Activated T-helper 17 cell treated with anti-CD3 and anti-CD28 coated beads, Interleukin-2, amount 50 U/mL, for 72 hours (primary cell): ENCODE measurements at places on chromosomes 3 and 15. TPM values are rescaled to one million over a fixed set of nuclear protein-coding genes. Genes with fewer than 3 reads are reported as not detected.
A peak's percentile ranks its signal among the peaks of the same experiment; 100 is the strongest.

The LPP gene
- total RNA-seq = 46.6 TPM

The C2CD4A gene
- total RNA-seq = 1.3 TPM

The SLC27A2 gene
- total RNA-seq = 15.9 TPM

The LRRC31 gene
- total RNA-seq = not detected

The VILL gene
- total RNA-seq = 13.4 TPM

The GNAT1 gene
- total RNA-seq = not detected

The DPPA2 gene
- not detected for total RNA-seq

The CHMP2B gene
- 19.8 TPM for total RNA-seq

DNA sequence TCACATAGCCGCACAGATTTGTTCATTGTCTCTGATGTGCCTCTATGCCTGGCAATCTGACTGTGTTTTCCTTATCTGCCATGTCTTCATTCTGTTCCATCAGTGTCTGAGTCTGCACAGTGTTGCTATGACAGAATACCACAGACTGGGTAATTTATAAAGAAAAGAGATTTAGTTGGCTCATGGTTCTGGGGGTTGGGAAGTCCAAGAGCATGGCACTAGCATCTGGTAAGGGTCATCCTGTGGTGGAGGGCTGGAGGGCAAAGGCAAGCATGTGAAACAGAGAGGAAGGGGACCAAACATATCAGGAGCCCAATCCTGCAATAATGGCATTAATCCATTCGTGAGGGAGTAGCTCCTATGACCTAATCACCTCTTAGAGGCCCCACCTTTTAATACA, 11.9 kb upstream of the HCN4 start:
- peaks cover 28% of the 10 kb centered on the region for H3K27me3 ChIP-seq
- H3K36me3 ChIP-seq = no peaks in the 10 kb centered on the region
- ATAC-seq = no peak
- H3K27ac ChIP-seq = no peak overlapping the region

- no peaks in the 10 kb centered on the region for H3K27me3 ChIP-seq
- no peaks in the 10 kb centered on the region for H3K4me1 ChIP-seq
Measured at GRCh38 chr3:182435860-182436259, 357.4 kb upstream of the ATP11B start.

DNA sequence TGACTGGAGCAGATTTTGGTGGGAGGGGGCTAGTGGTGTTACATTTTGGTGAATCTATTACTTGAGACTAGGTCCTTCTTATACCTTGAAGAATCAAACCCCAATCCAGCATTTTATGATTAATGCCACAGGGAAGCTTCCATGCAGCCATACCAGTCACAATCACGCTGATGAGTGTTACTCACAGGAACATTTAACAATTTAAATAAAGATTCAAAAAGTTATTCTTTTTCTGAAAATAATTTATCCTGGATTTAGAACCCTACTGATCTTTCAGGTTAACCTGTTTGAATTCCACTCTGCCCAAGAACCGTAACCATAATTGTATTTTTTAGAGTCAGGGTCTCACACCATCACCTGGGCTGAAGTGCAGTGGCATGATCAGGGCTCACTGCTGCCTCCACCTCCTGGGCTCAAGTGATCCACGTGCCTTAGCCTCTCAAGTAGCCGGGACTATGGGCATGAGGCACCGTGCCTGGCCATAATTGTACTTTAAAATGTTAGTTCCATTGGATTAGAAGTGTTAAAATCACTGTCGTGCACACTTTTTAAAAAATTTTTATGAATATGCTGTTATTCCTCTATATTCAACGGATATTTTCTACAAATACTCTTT, 929 bp upstream of the MTMR10 start:
- peaks cover 12% of the 10 kb centered on the region for H3K4me1 ChIP-seq
- no peaks in the 10 kb centered on the region for H3K36me3 ChIP-seq
- H3K27me3 ChIP-seq = no peaks in the 10 kb centered on the region
- ATAC-seq = no peak
- H3K27ac ChIP-seq = peak overlapping the region; percentile 71
- peak overlapping the region; percentile 77 for H3K4me3 ChIP-seq

- H3K36me3 ChIP-seq = peaks cover 6% of the 10 kb centered on the region
- no peak overlapping the region for H3K27ac ChIP-seq
- H3K4me3 ChIP-seq = no peak overlapping the region
- H3K4me1 ChIP-seq = peaks cover 9% of the 10 kb centered on the region
- peaks cover 49% of the 10 kb centered on the region for H3K27me3 ChIP-seq
Measured at GRCh38 chr3:113214917-113215595, 3.7 kb downstream of the BOC start.

DNA sequence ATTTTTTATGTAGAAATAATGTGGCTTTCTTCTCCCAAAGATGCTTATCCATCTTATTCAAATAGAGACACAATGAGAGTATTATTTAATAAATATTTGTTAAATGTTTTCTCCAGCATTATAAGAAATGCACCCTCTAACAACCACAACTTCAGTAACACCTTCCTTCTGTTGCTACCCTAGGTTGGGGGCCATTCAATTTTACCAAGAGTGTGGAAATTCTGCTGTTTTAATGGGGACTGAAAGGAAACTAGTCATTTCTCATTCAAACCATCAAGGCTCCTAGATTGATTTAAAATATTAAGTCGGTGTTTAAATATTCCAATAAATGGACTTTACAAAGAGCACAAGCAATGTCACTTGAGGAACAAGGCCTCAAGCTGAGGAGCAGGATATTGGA, 7.6 kb downstream of the ONECUT1 start:
- no peaks in the 10 kb centered on the region for H3K4me1 ChIP-seq
- H3K36me3 ChIP-seq = no peaks in the 10 kb centered on the region
- H3K27ac ChIP-seq = no peak overlapping the region
- ATAC-seq = no peak

DNA sequence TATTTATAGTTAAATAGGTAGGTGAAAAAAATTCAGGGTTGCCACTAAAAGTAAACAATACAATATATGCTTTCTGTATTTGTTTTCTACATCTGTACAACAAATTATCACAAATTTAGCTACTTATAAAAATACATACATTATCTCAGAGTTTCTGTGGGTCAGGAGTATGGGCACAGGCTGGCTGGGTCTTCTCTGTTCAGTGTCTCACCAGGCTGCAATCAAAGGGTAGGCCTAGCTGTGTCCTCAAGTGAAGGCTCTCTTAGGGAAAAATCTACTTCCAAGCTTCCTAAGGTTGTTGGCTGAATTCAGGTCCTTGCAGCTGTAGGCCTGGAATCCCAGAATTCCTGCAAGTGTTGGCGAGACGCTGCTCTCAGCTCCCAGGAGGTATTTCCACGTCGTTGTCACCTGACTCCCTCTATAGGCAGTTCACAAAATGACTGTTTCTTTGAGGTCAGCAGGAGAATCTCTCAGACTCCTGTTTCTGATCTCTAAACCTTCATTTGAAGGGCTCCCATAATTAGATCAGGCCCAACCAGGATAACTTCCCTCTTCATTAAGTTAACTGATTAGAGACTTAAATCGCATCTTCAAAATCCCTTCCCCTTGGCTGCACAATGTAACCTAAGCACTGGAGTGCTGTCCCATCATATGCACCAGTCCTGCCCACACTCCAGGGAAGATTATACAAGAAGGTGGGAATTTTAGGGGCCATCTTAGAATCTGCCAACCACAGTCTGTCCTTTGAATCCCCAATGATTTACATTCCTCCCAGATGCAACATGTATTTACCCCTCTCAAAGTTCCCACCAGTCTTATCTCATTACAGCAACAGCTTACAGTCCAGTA, 296.6 kb downstream of the SUCLG2 start:
- peaks cover 16% of the 10 kb centered on the region for H3K4me1 ChIP-seq
- no peaks in the 10 kb centered on the region for H3K36me3 ChIP-seq
- H3K27me3 ChIP-seq = peaks cover 3% of the 10 kb centered on the region
- no peak overlapping the region for H3K4me3 ChIP-seq
- no peak overlapping the region for H3K27ac ChIP-seq

GRCh38 chr15:65641768-65642475, 20.2 kb downstream of the SLC24A1 start:
- H3K27ac ChIP-seq = no peak overlapping the region
- peaks cover 6% of the 10 kb centered on the region for H3K4me1 ChIP-seq
- H3K36me3 ChIP-seq = no peaks in the 10 kb centered on the region
- no peak for ATAC-seq

GRCh38 chr15:60901647-60902046, 327.5 kb downstream of the RORA start:
- H3K27me3 ChIP-seq = no peaks in the 10 kb centered on the region
- peaks cover 48% of the 10 kb centered on the region for H3K4me1 ChIP-seq
- ATAC-seq = peak; percentile 66
